Activated T-helper 17 cell treated with anti-CD3 and anti-CD28 coated beads, Interleukin-2, amount 50 U/mL, for 72 hours (primary cell): ENCODE measurements at places on chromosomes 6 and 20.

GRCh38 chr20:25207960-25208534 is 12.5 kb downstream of the ENTPD6 start:
- ATAC-seq: no peak

DNA sequence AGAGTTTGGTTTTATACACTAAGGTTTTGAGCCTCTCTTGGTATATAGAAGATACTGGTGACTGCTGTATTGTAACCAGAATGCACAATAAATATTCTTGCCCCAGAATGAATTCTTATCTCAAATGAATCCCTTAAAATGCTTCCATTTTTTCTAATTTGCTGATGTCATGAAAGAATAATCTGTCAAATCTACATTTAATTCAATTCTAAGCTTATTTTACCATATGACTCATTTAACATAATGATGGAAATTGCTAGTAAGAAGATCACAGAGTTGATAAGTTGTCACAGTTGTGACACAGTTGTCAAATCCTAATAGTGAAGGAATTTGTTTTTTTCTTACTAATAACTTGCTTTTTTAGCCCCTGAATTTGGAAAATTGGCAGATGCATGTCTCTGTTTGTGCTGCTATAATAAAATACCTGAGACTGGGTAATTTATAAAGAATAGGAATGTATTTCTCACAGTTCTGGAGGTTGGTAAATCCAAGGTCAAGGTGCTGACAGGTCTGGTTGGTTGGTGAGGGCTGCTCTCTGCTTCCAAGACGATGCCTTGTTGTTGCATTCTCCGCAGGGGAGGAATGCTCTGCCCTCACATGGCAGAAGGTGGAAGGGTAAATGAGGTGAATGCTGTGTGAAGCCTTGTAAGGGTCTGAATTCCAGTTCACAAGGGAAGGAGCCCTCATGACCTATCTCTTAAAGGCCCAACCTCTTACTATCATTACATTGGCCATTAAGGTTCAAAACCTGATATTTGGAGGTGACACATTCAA is 4.7 kb downstream of the ECT2L start:
- no peak for ATAC-seq

DNA sequence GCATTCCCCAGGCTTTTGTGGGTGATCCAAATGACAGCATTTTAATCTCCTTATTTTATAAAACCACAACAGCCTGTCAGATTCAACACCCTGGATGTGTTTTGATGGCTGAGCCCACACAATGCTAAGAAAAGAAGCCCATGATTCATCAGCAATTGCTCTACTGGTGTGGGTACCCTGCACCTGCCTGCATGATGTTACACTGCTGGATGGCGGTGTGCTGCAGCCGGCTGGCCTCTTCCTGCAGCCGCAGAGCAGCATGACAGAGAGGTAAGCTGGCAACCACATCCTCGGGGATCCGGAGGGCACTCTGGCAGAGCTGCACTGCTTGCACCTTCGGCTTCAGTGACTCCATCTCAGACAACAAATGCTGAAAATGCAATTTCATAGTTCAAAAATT is 327.5 kb downstream of the SYNE1 start:
- peak; percentile 100 for ATAC-seq

GRCh38 chr6:21228876-21229460 is 364.6 kb upstream of the SOX4 start:
- ATAC-seq: no peak

GRCh38 chr6:169222126-169222525 is 31.5 kb downstream of the THBS2 start:
- no peak for ATAC-seq

DNA sequence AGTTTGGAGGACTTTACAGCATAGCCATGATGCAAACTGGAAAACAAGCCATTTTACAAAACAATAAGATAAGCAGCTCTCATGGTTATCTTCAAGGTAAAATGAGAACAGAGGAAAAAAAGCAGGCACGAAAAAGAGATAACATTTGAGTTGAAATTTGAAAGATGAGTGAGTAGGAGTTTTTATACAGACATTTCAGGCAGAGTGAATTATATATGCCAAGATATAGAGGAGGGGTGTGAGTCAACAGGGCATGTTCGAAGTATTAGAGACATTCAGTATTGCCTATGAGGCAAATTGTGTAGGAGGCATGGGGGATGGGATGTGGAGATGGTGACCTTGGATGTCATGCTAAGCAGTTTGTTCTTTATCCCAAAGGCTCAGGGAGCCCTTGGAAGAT is 240.5 kb upstream of the MAN1A1 start:
- no peak for ATAC-seq
